Uterus (tissue), 4 donors: ENCODE measurements at places on chromosomes 1 and 21.

GRCh38 chr1:172781513-172782140 lies 122.7 kb downstream of the FASLG start:
- H3K4me3 ChIP-seq, result no peak overlapping the region
- H3K4me1 ChIP-seq, result no peaks in the 10 kb centered on the region
- H3K27ac ChIP-seq, result no peak overlapping the region
- H3K36me3 ChIP-seq, result no peaks in the 10 kb centered on the region

GRCh38 chr1:53335661-53336060 lies 7.8 kb upstream of the LRP8 start:
- H3K27me3 ChIP-seq, result no peaks in the 10 kb centered on the region
- H3K27ac ChIP-seq, result no peak overlapping the region
- DNase-seq, result no peak
- no peaks in the 10 kb centered on the region for H3K4me1 ChIP-seq
- no peak overlapping the region for H3K4me3 ChIP-seq

DNA sequence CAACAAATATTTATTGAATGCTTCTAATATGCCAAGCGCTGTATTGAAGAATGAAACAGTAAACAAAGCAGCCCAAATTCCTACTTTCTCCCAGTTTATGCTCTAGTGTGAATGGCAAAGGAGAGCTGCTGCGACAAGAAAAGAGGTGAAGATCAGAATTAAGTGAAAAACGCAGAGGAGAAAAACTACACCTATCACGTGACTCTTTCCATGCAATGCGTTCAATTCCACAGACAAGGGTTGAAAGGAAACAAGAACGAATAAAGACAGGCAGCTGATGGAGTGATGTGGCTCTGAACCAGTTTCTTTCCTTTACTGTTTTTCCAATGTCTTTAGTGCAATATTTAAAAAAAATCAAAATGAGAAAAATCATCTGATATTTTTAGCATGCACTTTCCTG lies 23.6 kb downstream of the MT1HL1 start:
- no peak for DNase-seq
- H3K27ac ChIP-seq, result no peak overlapping the region
- no peaks in the 10 kb centered on the region for H3K27me3 ChIP-seq
- no peaks in the 10 kb centered on the region for H3K4me1 ChIP-seq

DNA sequence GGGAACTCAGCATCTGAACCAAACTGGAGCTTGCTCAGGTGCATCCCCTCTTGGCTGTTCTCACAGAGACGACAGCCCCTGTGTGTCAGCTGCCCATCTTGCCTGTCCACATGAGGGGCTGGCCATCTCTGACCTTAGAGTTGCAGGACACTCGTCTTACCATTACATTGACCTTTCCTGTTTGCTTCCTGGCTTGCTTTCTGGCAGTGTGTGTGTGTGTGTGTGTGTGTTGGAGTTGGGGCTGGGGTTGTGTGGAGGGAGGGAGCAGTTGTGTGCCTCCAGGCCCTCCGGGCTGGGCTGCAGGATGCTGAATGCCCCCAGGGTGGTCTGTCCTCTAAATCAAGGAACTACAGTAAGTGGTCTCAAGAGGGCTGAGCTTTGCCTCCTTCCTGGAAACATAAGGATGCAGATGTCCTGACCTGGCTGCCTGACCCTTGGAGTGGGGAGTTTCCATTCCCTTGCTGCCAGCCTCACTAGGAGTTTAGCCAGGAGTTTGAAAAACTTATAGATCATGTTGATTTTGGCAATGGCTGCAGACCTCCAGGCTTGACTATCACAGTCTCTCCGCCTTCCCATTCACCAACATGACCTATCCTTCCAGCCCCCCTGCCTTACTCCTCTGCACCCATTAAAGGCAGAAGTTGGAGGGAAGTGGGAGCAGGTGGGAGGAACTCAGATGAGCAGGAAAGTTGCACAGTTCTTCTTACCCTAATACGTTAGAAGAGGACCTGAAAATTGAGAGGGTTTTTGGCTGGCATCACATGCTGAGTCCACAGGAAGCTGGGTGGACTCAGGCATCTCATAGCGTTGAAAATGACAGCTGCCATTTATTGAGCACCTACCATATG lies 19.0 kb downstream of the RASSF5 start:
- no peak for DNase-seq
- no peaks in the 10 kb centered on the region for H3K36me3 ChIP-seq
- H3K27ac ChIP-seq, result no peak overlapping the region
- no peaks in the 10 kb centered on the region for H3K27me3 ChIP-seq
- H3K4me1 ChIP-seq, result no peaks in the 10 kb centered on the region

GRCh38 chr1:116819081-116819480 lies 64.9 kb downstream of the CD2 start:
- no peaks in the 10 kb centered on the region for H3K27me3 ChIP-seq
- H3K27ac ChIP-seq, result no peak overlapping the region
- no peaks in the 10 kb centered on the region for H3K36me3 ChIP-seq
- no peak for DNase-seq
- no peak overlapping the region for H3K4me3 ChIP-seq
- H3K4me1 ChIP-seq, result no peaks in the 10 kb centered on the region

DNA sequence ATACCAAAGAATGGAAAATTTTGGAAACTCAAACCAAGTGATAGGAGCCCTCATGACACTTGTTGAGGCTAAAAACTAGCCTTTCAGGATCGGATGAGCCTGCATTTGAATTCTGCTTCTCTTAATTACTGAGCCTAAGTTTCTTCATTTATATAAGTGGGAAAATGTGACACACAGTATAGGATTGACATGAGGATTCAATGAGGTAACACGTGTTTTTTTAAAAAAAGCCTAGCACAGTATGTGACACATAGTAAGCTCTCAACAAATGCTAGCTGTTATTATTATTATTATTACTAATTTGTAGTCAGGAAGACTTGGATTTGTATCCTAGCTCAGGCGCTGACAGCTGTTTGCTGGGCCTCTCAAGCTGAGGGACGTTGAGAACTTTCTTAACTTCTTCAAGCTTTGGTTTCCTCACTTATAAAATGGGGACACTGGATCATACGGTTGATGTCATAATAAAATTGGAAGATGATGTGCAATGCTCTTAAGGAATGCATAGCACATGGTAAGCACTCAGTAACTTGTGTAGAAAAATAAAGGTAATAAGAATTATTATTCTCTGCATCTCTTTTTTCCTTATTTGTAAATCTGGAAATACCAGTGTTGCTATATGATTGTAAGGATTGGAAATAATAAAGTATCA lies 55.4 kb upstream of the JUN start:
- no peak for DNase-seq
- H3K27ac ChIP-seq, result no peak overlapping the region
- H3K36me3 ChIP-seq, result no peaks in the 10 kb centered on the region
- H3K4me1 ChIP-seq, result no peaks in the 10 kb centered on the region

DNA sequence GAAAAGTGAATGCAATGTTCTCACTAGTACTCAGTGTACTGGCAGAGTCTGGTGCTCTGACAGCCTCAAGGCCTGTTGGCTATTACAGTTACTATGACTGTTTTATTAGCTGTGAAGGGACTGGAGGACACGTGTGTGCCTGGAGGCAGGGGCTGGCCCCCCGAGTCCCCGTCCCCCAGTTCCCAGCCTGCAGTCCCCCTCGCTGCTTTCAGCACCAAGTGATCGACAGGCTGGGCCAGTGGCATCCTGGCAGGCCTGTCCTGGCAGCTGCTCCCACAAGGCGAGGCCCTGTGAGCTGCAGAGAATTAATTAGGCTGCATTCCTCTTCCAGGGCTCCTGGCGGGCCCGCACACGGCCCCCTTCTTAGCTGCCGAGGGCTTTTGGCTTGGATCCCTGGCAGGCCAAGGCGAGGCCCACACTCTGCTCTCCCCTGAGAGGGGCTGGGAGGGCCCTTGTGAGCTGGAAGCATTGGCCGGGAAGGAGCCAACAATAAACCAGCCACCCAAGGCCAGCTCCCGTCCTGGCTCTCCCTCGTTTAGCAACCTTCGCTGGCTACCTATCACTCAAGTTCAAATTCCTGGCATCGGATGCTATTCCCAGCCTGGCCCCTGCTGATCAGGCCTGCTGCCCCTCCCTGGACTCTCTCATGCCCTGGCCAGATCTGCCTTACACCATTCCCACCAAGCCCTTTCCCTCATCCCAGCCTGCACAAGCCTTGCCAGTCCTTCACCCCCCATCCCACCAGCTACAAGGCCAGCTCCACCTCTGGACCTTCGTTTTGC lies 9.8 kb downstream of the EDN2 start:
- H3K27ac ChIP-seq, result peak overlapping the region; percentile 75
- no peak overlapping the region for H3K4me3 ChIP-seq
- peaks cover 19% of the 10 kb centered on the region for H3K4me1 ChIP-seq
- DNase-seq, result peak; percentile 59
- no peaks in the 10 kb centered on the region for H3K36me3 ChIP-seq

DNA sequence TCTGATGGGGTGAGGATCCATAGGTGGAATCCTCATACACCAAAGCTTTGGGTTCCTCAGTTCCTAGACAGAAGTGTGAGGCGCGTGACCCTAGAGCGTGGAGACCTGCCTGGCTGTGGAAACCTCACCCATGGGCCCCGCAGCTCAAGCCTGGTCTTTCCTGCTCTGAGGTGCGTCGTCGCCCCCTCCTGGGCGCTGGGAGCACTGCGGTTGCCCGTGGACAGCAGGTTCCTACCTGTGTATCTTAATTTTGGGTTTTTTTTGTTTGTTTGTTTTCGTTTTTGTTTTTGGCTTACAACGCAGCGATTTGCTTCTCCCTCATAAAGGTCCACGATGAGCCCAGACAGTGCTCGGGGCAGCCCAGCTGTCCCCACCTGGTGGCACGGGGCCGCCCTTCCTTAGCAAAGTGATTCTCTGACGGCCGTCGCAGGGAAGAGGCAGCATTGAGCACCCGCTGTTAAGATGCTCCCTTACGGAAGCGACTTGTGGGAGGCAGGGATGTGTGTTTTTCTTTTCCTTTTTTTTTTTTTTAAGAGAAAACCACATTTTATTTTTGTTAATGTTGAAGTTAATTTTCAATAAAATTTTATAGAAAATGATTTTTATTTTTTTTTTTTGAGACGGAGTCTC lies 36.5 kb upstream of the TRAPPC10 start:
- peak; percentile 81 for DNase-seq
- no peak overlapping the region for H3K27ac ChIP-seq
- H3K36me3 ChIP-seq, result no peaks in the 10 kb centered on the region
- no peaks in the 10 kb centered on the region for H3K4me1 ChIP-seq
- no peaks in the 10 kb centered on the region for H3K27me3 ChIP-seq

- H3K4me1 ChIP-seq, result no peaks in the 10 kb centered on the region
- H3K36me3 ChIP-seq, result no peaks in the 10 kb centered on the region
- H3K4me3 ChIP-seq, result peak overlapping the region; percentile 31
- peak overlapping the region; percentile 52 for H3K27ac ChIP-seq
- no peak for DNase-seq
Observed at GRCh38 chr1:40314721-40315238, 2.3 kb downstream of the COL9A2 start.

DNA sequence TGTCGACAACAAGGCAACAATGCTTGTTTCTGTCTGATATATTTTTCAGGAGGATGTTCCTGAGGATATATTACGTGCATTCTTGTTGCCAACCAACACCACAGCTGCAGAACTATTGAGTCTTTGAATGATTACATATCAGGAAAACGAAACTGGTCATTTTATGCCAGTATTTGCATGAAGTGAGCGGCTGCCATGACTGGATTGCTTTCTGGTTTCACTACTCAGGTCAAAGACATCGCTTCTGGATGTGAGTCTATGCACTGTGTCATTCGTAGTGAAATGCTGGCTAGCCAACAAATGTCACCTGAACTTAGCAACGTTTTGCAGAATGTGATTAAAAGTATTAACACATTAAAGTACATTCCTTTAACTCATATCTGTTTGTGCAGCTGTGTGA lies 35.8 kb upstream of the OLFM3 start:
- no peaks in the 10 kb centered on the region for H3K27me3 ChIP-seq
- no peak overlapping the region for H3K4me3 ChIP-seq
- no peak for DNase-seq
- H3K4me1 ChIP-seq, result no peaks in the 10 kb centered on the region
- H3K36me3 ChIP-seq, result no peaks in the 10 kb centered on the region
- no peak overlapping the region for H3K27ac ChIP-seq

DNA sequence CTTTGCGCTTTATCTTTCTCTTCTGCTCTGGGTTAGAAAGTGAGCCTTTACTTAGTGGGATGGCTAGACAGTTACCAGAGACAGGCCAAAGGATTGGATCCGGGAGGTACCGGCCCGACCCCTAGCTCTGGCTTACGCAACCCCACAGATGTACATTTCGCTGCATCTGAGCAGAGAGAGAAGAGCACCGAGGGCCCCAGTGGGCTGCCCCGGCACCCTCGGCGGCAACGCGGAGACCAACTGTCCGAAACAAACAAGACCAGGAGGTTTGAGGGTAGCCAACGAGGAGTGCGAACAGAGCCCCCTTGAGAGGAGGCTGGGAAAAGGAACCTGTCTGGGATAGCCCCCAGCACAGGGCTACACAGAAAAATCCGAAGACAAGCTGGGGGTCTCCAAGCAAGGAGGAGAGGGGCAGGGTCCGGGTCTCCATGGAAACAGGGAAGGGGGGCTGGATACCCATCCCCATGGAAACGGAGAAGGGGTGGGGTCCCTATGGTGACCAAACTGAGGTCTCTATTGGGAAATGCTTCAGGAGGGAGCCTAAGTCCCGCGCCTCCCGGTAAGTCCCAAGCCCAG lies 373 bp downstream of the MTF1 start:
- peaks cover 4% of the 10 kb centered on the region for H3K4me1 ChIP-seq
- no peak for DNase-seq
- H3K4me3 ChIP-seq, result peak overlapping the region; percentile 86
- peak overlapping the region; percentile 85 for H3K27ac ChIP-seq
- no peaks in the 10 kb centered on the region for H3K27me3 ChIP-seq

- H3K4me1 ChIP-seq, result no peaks in the 10 kb centered on the region
- no peaks in the 10 kb centered on the region for H3K27me3 ChIP-seq
- H3K36me3 ChIP-seq, result no peaks in the 10 kb centered on the region
Observed at GRCh38 chr1:77051425-77051824, 167.8 kb downstream of the PIGK start.

DNA sequence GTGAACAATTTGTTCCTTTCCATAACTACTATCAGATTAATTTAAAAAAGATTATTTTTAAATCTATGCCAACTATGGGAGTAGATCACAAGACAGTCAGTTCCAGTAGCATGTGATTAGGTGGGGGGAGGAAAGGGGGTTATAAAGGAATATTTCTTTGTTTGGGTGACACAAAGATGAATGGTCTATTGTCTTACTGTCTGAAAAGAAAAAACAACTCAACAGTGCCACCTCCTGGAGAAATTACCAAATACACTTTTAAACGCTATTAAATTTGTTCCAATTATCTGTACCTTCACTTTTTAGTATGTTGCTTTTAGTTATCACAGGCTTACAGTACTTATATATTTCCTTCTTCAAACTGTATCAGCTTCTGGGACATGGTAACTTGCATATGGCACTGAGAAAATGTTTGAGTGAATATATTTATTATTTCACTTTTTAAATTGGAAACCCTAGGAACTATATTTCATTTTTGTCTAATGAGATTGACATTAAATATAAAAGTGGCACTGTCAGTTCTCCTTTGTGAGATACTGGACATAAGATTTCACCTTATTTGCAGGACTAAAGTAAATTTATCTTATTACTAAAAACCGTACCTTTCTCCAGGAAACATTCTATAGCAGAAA lies 1.7 kb upstream of the SORT1 start:
- H3K4me1 ChIP-seq, result no peaks in the 10 kb centered on the region
- DNase-seq, result no peak
- H3K36me3 ChIP-seq, result no peaks in the 10 kb centered on the region
- H3K27ac ChIP-seq, result no peak overlapping the region
- H3K27me3 ChIP-seq, result no peaks in the 10 kb centered on the region

GRCh38 chr21:37339552-37339939 lies 27.0 kb upstream of the DYRK1A start:
- H3K36me3 ChIP-seq, result no peaks in the 10 kb centered on the region
- peak overlapping the region; percentile 79 for H3K27ac ChIP-seq
- DNase-seq, result no peak
- no peaks in the 10 kb centered on the region for H3K4me1 ChIP-seq
- H3K4me3 ChIP-seq, result no peak overlapping the region

- no peak for DNase-seq
- H3K4me1 ChIP-seq, result no peaks in the 10 kb centered on the region
- no peaks in the 10 kb centered on the region for H3K36me3 ChIP-seq
- no peaks in the 10 kb centered on the region for H3K27me3 ChIP-seq
Observed at GRCh38 chr1:55131801-55132200, 83.4 kb downstream of the USP24 start.
